Activated T-helper 1 cell treated with anti-CD3 and anti-CD28 coated beads, Interleukin-12 subunit alpha, Interleukin-12 subunit beta, Interleukin-2, Interleukin-4 antibody, amounts not matched to agents 30 ng/mL and 10 ng/mL and 1 ng/mL, durations not matched to agents 14 hours and 24 hours and 36 hours (primary cell): ENCODE measurements at places on chromosomes 7 and 10.

DNA sequence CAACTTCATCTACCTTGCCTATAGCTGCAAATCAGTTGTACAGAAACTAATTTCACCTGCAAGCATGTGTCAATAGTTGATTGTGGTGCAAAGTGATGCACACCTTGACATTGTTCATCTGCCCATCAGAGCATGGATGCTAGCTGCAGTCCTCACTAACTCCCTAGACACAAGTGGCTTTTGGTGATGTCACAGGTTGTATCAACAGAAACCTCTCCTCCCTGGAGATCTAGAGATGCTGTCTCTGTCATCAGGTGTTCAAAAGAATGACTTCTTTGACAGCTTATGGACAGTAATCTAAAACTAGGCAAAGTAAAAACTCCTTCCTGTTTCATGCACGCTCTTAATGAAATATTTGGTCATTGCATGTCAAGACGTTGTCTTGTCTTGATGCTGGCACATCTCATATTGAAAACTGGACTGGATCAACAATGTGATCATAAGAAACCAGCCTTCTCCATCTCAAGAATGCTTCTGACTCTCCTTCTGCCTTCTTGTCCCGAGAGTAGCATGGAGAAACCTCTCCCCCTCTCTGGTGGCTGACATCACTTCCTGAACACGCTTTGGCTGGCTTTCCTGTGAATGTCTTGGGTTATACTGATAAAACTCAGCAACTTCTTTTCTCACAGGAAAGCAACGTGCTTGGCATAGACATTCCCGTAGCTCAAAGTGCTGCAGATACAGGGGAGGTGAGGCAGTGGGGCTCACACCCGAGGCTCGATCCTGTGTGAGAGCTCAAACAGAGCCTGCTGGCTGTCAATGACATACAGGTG, 176.2 kb upstream of the CDCA7L start:
- DNase-seq = no peak

- no peak for DNase-seq
Observed at GRCh38 chr7:70758646-70759045, 373.3 kb upstream of the GALNT17 start.

DNA sequence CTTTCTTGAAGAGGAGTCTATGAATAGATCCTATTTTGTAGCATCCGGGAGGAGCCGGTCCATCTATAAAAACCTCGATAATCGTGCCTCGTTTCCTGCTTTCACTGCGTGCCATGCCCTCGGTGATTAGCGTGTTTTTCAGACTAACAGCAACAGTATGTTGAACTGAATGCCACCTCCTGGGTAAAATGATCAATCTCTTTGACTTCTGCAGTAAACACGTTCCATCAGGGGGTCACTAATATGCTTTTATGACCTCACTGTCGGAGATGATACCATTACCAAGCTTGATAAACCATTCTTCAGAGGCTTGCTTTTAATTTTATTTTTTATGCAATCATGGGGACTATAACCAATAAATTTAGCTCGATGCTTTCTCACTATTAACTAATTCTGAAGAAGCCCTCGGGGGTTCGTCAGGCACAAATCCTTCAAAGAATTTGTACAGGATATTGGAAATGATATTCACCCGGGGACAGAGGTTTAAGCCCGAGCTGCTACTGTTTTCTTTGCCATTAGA, 228.3 kb downstream of the ADARB2 start:
- DNase-seq = no peak

DNA sequence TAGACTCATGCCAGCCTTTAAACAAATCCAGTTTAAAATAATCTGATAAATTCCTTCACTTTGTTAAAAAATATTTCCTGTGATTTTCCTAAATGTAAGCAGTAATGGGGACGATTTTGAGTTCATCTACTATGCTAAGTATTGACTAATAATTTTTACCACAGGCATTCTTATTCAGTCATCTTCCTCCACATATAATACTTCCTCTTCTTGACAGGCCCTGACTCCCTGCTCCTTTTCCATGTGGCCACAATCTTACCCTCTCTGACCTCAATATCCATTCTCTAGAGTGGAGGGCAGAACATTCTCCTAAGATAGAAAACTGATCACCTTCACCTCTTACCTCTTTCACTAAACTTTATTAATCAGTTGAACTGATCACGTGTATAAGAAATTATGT, 7.8 kb downstream of the DNAJC2 start:
- no peak for DNase-seq

- DNase-seq = no peak
Observed at GRCh38 chr10:110725801-110726630, 81.9 kb downstream of the RBM20 start.

GRCh38 chr10:11691319-11691755, 50.8 kb upstream of the ECHDC3 start:
- DNase-seq = no peak
